Activated naive CD8-positive, alpha-beta T cell treated with anti-CD3 and anti-CD28 coated beads, Interleukin-2, amount 10 ng/mL, durations not matched to agents 7 days and 5 days (primary cell): ENCODE measurements at places on chromosomes 16 and 17. TPM values are rescaled to one million over a fixed set of nuclear protein-coding genes. Genes with fewer than 3 reads are reported as not detected.

Gene EIF3CL
- total RNA-seq: 65.1 TPM

Gene ATP2A1
- 2.5 TPM for total RNA-seq

Gene SHBG
- total RNA-seq: not detected

Gene DNAH2
- total RNA-seq: not detected

Gene CES1
- not detected for total RNA-seq

Gene MT3
- 16.3 TPM for total RNA-seq

Gene SRL
- total RNA-seq: not detected
